T-helper 2 cell treated with Interferon-gamma antibody and Interleukin-4, amounts not matched to agents 100 ng/mL and 5 ng/mL, for 36 hours (primary cell): ENCODE measurements at places on chromosomes 5 and 9. TPM values are rescaled to one million over a fixed set of nuclear protein-coding genes. Genes with fewer than 3 reads are reported as not detected.

Gene SLC30A5
- 42.9 and 45.8 TPM in 2 replicates for total RNA-seq

Gene PCDHGC4
- 0.05 TPM in 1 of 2 replicates, not detected in the other for total RNA-seq

Gene CATSPER3
- total RNA-seq: 0.70 and 0.95 TPM in 2 replicates

Gene FAM153A
- total RNA-seq: 14.2 and 16.0 TPM in 2 replicates

Gene GFPT2
- not detected in 2 replicates for total RNA-seq

Gene CDKN2A
- total RNA-seq: 21.2 and 24.1 TPM in 2 replicates

Gene DMGDH
- 1.0 TPM in 1 of 2 replicates, not detected in the other for total RNA-seq

Gene DIPK1B
- 1.1 and 1.3 TPM in 2 replicates for total RNA-seq

Gene RGS3
- total RNA-seq: 39.5 and 42.7 TPM in 2 replicates

Gene GZMA
- 738 and 757 TPM in 2 replicates for total RNA-seq

Gene FGFR4
- 0.91 and 1.5 TPM in 2 replicates for total RNA-seq

Gene SHB
- total RNA-seq: 0.41 and 0.61 TPM in 2 replicates

Gene EGR1
- total RNA-seq: 7.5 TPM in 2 replicates

Gene NUTM2G
- not detected in 2 replicates for total RNA-seq

Gene NXNL2
- not detected in 2 replicates for total RNA-seq

Gene SLC1A3
- not detected in 2 replicates for total RNA-seq

Gene CCL27
- total RNA-seq: 0.25 and 0.84 TPM in 2 replicates

Gene SLC34A1
- total RNA-seq: 0.07 and 0.11 TPM in 2 replicates
